Body of pancreas (tissue), 4 donors: ENCODE measurements at places on chromosomes 12 and 14. TPM values are rescaled to one million over a fixed set of nuclear protein-coding genes. Genes with fewer than 3 reads are reported as not detected.
A peak's percentile ranks its signal among the peaks of the same experiment; 100 is the strongest.

DNA sequence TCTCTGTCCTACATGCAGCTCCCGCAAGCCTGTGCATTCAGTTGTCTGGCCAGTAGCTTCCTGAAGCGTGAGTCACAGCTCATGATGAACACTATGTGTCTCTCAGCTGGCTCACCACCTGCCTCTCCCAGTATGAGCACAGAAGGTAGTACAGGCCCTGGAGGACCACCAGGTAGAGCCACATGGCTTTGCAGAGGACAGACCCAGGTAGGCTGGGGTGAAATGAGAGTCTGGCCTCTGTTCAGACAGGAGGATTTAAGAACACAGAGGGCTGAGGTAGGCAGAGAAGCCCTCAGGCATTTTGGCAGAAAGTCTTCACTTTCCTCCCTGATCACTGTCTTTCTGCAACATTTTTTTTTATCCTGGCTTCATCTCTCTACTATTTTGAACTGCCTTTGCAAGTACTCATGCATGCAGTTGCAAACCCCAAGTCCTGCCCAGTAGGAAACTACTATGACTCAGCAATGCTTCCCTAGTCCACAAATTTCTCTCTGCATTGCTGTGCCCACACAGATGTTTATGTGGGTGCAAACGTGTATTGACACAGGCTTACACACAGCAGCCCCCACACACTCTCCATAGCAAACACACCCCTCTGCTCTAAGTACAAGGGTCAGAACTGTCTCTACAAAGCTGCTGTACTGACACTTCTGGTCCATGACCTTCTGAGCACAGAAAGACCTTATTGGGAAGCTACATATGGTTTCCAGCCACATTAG lies 7.2 kb upstream of the SDR9C7 start:
- DNase-seq, result peak; percentile 36

DNA sequence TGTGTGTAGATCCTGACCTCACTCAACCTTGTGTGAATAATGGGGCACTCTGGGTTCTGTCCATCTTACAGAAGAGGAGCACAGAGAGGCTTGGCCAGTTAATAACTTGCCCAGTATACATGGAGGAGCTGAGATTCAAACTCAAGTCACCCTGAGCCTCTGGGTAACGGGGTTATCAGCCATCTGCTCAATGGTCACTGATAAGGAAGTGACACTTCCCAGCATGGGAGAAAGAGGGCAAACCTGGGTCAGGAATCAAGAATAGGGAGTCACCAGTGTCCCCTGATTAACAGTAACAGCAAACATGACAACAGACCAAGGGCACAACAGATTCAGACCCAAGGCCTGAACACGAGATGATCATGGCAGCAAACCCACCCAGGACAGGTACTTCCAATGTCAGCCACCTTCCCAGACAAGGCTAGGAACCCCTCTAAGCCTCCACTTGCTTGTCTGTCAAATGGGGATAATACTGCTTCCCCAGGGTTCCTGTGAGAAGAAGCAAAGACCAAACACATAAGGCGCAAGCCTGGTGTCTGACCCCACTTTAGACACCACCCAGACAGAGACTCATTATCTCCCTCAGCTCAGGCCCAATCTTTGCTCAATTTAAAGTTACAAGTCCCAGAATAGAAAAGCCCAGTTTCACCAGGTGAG lies 3.6 kb downstream of the CCDC85C start:
- DNase-seq, result no peak

TAS2R43 gene
- total RNA-seq, result 4.9 TPM

- no peak for DNase-seq
Measured at GRCh38 chr12:102631274-102631673, 150.9 kb upstream of the IGF1 start.

DNA sequence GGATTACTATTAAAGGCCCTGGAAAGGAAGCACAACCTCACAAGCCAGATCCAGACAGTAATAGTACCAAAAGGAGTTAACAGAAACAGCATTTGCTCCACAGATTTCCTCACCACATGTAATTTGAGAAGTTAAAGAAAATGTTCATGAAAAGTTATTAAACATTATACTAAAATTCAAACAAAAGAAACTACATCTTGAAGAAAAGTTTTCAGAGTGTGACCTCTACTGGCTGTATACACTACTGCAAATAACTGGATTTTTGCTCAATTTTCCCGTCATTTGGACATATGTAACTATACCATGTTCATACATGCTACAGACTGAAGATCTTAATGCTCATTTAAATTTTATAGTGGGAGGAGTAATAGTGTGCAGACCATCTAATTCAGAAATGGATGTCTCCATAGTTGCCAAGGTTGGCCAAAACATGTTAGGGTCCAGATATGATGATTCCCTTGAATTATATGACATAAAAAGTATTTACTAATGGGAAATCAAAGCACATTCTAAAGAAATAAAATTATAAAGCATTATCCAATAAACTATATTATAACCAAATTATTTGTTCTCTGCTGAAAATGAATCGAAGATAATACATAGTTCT lies 5.6 kb downstream of the KRR1 start:
- DNase-seq, result no peak

DNA sequence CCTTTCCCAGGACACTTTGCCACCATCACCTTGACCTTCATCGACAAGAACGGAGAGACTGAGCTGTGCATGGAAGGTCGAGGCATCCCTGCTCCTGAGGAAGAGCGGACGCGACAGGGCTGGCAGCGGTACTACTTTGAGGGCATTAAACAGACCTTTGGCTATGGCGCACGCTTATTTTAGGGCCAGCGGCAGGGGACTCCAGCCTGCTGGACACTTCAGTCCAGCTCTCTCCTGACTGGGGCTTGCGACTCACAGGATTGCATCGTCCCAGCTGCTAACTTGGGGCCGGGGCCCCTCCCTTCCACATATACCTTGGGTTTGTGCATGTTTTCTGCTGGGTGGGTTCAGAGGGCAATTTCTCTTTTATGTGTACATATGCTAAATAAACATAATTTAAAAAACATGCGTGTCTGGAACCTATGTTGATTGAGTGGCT lies 11.2 kb downstream of the AHSA1 start:
- no peak for DNase-seq

DNA sequence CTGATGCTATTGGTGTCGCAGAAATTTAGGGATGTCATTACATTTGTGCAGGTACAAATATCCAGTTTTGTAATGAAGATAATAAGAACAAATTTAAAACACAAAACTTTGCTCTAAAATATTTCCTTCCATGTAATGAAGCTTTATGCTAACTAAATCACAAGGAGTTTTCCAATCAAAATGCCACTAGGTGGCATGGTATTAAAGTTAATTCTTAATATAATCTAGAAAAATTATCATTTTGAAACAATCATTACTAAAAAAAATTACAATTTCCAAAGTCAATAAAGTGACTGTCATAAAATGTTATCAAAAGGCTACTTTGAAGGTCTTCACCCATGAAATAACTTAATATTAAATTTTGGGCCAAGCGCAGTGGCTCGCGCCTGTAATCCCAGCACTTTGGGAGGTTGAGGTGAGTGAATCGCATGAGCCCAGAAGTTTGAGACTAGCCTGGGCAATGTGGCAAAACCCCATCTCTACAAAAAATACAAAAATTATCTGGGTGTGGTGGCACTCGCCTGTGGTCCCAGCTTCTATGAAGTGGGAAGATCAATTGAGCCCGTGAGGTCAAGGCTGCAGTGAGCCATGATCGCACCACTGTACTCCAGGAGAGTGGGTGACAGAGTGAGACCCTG lies 77.4 kb downstream of the KIF21A start:
- no peak for DNase-seq

GRCh38 chr14:73743431-73743931 lies 29.3 kb upstream of the PNMA1 start:
- no peak for DNase-seq

RERGL gene
- total RNA-seq, result not detected

SVOP gene
- total RNA-seq, result 0.52 TPM

- DNase-seq, result no peak
Measured at GRCh38 chr12:111100003-111100402, 179.6 kb upstream of the MYL2 start.

CLEC12A gene
- 0.99 TPM for total RNA-seq

GRCh38 chr12:622416-622815 lies 40.8 kb downstream of the NINJ2 start:
- DNase-seq, result no peak

GRCh38 chr12:62694632-62695031 lies 228.0 kb downstream of the MON2 start:
- no peak for DNase-seq

COCH gene
- 9.6 TPM for total RNA-seq

KITLG gene
- total RNA-seq, result 4.9 TPM

GLIPR1L1 gene
- total RNA-seq, result not detected

DNA sequence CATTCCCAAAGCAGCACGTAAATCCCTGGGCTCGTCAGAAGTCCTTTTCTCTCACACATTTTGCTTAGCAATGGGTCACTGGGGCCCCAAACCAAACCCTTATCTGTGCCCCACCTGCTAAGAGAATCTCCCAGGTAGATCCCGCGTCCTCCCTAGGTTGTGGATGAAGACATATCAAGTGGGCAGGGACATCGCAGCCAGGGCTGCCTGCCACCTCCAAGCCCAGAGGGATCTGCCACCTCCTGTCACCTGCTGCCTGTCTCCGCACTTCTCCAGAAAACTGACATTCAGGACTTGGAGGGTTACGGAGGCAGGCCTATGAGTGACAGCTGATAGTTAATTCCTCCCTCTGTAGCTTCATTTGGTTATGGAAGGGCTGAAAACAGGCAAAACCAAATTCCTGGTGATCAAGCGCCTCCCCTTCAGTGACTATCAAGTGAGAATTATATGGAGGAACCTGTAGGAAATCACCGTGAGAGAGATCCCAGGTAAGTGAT lies 19.5 kb downstream of the BCL11B start:
- no peak for DNase-seq

DNA sequence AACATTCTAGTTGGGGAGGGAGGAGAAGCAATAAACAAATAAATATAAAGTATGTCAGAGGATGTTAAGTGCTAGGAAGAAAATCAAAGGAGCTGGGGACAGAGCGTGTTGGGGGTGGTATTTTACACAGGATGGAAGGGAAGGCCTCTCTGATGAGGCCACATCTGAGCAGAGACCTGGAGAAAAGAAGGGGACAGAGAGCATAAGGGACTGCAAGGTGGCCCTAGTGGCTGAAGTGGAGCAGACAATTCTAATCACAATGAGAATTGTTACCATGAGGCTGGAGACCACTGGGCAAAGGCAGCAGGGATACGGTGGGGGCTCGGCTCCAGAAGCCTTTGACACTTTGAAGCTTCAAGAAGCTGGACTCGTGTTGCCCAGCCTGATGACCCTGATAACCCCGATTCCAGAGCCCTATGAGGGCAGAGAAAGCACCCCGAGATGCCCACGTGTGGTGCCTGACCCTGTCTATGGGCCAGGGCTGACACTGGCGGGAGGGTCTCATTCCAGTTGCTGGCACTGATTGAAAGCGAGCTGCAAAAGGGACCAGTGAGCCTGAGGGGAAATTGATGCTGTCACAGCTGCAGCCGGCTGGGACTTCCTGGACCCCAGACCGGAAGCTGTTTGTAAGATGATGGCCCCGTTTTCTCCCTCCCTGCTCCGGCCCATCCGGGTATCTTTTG lies 169.1 kb downstream of the RBM19 start:
- DNase-seq, result no peak

AQP5 gene
- total RNA-seq, result 1.3 TPM

DNA sequence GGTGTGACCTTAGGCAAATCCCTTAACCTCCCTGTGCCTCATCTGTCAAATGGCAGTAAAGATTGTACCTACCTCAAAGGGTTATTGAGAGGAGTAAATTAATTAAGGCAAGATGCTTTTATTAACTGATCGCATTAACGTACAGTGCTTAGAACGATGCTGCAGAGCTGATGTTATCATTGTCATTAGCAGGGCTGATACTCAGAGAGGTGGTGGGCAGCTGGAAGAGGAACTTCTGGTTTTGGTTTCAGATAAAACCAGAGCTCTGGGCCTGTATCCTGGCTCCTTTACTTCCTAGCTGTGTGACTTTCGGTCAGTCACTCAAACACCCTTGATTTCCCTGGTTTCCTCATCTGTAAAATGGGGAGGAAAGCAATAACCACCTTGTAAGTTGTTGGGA lies 55.1 kb downstream of the CALM1 start:
- DNase-seq, result no peak

DNA sequence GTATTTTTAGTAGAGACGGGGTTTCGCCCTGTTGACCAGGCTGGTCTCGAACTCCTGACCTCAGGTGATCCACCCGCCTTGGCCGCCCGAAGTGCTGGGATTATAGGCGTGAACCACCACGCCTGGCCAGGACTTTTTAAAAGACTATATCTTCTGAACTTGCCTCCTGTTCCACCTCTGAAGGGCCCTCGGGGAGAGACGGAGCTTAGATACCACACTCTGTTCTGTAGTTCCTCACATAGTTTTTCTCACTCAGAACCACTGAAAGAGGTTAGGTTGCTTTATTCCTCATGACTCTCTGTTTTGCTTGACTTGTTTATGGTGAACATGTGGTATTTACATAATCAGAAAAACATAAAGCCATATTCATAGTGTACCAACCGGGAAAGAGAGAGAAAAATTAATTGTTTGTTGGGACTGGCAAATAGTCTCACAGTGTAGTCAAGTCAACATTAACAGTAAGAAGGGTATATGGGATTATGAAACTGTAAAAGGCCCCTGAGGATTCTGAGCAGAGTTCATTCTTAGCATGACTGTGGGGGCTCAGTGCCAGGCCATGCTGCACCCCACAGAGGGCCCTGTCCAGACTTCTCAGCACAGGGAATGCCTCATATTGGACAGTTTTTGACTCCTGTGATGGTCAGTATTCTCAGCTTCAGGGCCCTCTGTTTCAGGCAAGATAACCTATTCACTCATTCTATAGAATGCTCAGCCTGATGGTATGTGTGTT lies 342.3 kb downstream of the ZFP36L1 start:
- no peak for DNase-seq

GRCh38 chr12:116166306-116166705 lies 111.2 kb downstream of the MED13L start:
- DNase-seq, result no peak

DNA sequence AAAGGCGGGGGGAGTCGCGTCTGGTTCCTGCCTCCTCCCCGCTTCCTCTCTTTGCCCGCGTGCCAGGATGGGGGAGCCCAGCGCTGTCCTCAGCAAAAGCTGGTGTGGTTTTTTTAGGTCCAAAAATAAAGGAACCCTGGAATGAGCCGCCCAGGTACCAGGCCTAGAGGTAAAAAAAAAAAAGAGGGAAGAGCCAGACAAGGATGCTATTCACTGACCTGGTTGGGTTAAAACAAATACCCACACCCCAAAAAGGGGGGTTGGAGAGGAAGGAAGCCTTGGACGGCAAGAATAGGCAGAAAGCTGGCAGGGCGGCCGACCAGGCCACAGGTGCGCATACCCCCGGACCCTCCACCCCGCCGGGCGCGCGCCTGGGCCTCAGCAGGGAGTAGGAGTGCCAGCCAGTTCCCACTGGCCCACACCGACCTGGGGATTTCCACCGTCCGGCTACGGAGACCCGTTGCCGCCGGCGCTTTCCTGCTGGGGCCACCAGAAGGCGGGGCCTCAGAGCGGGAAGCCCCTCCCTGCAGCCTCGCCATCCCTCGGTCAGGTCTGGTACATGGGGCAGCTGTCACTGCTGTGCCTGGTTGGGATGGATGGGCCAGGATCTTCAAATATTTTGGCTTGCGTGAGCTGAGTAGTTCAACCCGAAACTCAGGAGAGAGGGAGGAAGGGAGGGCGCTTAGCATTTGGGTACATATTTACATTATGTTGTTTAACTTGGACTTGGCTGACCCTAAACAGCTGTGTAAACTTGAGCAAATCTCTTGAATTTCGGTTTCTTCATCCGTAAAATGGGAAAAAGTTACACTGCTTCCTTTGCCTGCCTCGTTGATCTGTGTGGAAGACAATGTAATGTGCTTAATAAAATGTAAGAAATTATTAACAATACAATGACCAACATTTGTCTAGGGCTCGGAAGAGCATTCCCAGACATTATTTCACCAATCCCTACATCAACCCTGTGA lies 5.4 kb upstream of the IRF2BPL start:
- peak; percentile 80 for DNase-seq

- DNase-seq, result no peak
Measured at GRCh38 chr12:70551731-70552130, 85.5 kb downstream of the PTPRB start.
